ENCODE measurements at places on chromosomes 4 and X.

DNA sequence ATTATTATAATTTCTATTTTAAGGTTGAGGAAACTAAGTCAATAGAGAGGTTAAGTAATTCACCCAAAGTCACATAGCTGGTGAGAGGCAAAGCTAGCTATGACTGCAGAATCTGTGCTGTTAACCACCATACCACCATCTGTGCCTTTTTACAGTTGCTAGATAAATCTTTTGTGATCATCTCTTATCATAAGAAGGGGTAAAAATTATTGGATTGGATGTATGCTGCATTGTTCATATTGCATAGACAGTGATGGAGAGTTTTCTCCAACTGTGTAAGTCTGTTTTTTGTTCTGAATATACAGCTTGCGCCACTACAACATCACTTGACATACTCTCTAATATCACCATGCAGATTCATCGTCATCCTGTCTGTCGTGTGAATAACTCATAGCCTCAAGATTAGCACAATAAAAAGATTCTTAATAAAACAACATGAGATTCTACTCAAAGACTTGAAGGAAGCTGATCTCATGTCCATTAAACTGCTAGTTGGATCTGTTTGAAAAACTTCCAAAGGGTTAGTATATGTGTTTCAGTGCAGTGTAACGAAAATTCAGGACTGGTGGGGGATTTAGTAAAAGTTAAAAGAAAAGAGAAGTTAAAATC, 495.9 kb downstream of the SPRY1 start:
- DNase-seq = no peak

DNA sequence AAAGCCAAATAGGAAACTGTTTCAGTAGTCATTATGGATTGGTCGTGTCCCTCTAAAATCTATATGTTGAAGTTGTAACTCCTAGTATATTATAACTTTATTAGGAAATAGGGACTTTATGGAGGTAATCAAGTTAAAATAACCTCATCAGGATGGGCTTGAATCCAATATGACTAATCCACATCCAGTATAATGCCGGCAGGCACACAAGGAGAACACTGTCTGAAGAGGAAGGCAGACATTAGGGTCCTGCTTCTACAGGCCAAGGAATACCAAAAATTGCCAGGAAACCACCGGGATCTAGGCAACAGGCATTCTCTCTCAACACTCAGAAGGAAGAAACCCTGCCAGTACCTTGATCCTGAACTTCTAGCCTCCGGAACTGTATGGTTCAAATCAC, 130.3 kb downstream of the ATP10D start:
- no peak for DNase-seq

- no peak for DNase-seq
Observed at GRCh38 chrX:74351760-74352159, 47.8 kb downstream of the ZCCHC13 start.

DNA sequence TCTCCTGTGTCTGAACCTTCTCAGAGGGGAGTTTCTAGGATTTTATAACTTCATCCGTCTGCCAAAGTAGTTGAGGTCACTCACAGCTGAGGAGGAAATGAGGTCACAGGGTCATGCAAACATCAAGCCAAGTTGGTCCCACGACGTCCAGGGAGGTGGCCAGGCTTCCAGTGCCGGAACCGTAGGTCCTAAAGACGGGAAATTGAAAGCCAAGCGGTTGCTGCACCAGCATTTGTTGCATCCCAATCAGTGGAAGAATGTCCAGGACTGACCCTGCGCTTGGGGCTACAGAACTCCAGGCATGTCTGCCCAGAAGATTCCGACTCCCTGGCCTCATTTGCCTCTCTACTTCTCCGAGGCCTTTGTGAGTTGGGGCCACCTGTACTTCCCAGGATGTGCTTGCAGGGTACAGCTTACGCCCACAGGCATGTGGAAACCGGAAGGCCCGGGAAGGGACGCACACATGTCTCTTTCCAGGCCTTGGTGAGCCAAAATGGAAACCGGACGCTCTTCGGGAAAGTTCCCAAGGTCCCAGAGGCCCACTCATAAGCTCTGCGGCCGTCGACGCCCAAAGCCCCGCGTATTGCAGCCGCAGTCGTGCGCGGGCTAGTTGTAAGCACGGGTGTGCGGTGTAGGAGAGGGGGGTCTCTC, 9.3 kb downstream of the PRDM8 start:
- DNase-seq = no peak

- no peak for DNase-seq
Observed at GRCh38 chrX:33065415-33065814, 145.9 kb downstream of the DMD start.

- no peak for DNase-seq
Observed at GRCh38 chrX:115378471-115378870, 89.0 kb downstream of the LUZP4 start.

GRCh38 chr4:45776146-45776545, 347.7 kb downstream of the GABRG1 start:
- DNase-seq = no peak

- DNase-seq = no peak
Observed at GRCh38 chrX:64151911-64152310, 53.6 kb downstream of the AMER1 start.

DNA sequence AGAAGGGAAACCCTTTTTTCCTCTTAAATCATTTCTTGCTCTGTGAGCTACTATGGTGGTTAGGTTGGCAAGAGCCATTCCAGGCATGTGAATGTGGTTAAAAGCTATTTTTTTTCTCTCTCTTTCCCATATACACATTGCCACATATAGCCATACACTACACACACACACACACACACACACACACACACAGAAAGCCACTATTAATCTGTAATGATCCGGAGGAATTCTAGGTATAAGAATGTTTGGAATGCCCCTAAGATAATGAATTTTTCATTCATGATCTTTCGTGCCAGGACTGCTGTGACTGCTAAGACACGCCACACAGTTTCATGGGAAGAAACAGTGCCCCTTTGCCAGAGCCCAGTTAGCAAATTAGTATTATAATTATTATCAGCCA, 21.8 kb upstream of the TLL1 start:
- no peak for DNase-seq

GRCh38 chrX:41655631-41656030, 33.1 kb upstream of the GPR34 start:
- DNase-seq = no peak

- DNase-seq = no peak
Observed at GRCh38 chr4:138407329-138407728, 165.2 kb upstream of the SLC7A11 start.

Measured in activated naive CD4-positive, alpha-beta T cell treated with anti-CD3 and anti-CD28 coated beads, Interleukin-2, amount 10 ng/mL, durations not matched to agents 7 days and 5 days (primary cell).